ENCODE measurements at places on chromosomes 12 and 14. TPM values are rescaled to one million over a fixed set of nuclear protein-coding genes. Genes with fewer than 3 reads are reported as not detected.

DNA sequence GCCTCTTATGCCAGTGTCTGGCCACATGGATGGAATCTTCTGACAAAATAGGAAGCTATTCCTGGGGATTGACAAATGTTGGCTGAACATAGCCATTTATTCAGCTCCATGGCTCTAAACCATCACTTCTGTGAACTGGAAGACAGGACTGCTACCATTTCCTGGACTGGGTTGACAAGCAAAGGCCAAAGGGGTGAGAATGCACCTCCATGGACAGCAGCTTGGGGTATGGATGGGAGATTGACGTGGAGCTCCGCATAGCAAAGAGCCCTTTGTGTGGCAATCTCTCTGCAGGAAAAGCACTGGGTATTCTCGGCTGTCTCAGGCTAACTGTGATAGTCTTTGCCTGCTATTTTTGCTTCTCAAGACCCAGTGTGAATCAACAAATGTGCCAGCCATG lies 223.0 kb upstream of the EGLN3 start:
- DNase-seq: no peak

DNA sequence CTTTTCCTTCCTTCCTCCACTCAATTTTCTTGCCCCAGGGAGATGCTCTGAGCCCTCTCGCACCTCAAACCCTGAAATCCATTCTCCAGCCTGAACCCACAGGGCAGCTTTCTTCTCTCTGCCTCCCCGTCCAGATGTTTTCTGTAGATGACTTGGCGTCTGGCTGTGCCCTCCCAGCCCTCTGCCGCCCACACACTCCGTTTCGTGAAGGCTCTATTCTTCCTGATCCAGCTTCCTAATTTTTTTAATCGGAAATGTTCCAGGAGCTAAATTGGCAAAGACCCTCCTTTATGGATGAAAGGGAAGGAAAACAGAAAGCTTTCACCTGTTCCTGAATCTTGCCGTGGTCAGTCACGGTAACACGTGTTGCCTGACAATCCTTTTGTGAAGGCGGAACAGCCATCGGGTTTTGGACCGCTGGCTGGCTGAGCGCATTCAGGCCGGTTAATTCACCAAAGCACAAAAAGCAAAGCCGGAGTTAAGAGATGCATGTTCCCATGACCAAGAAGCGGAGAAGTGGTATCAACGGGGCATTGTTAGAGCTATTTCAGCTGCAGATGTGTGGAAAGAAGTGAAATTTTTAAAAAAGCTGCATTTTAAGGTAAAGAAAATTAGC lies 70.2 kb upstream of the FBRSL1 start:
- no peak for DNase-seq

- DNase-seq: no peak
These were observed 87.2 kb downstream of the PAPLN start for GRCh38 chr14:73324533-73324932.

- peak; percentile 17 for DNase-seq
These were observed 90.6 kb downstream of the PAPOLA start for GRCh38 chr14:96592591-96593386.

DNA sequence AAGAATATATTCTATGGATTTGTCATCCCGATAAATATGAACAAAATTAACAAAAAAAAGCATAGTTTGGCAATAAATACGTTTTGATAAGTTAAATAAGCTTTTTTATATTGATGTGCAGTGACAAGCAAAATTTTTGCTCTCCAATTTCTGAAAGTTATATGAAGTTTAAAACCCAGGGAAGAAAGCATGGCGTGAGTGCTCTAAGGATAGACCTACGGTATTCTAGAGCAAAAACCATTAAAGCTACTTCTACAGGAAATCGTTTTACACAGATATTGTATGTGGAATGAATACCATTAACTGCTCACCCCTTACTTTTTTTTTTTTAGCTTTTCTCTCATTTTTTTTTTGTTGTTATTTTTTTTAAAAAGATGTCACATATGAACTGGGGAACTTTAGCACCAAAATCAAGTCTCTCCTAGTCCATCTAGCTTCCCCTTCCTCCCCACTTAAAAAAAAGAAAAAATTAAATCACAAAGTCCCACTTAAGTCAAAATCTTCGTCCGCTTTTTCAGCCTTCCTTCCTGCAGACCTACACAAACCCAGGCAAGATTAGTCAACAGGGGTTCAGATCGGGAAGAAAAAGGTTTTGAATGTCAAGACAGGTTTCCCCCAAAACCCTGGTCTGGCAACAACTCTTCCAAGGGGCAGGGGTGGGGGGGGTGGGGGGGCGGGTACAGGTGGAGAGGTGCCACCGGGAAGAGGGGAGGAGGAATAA lies 4.4 kb downstream of the ZFP36L1 start:
- DNase-seq: no peak

DNA sequence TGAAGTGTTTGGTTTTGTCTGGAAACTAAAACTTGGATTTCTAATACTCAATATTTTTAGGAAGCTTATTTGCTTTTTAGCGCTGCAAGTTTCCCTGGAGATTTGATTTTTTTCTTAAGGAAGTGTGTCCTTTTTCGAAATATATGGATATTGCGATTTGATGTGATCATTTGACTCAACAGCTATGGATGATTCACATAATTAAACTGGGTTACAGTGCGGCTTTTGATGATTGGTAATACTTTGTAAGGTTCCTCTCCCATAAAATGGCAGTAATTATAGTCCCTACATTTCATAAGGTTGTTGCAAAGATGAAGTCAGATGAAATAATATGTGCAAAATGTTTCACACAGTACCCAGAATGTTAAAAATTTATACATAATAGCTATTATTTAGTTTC lies 13.1 kb downstream of the LDHB start:
- DNase-seq: no peak

- peak; percentile 60 for DNase-seq
These were observed 192.2 kb upstream of the ARHGAP5 start for GRCh38 chr14:31884776-31885379.

- DNase-seq: peak; percentile 15
These were observed 20.9 kb upstream of the SCFD1 start for GRCh38 chr14:30600922-30601918.

GRCh38 chr14:92563765-92564285 lies 50.2 kb downstream of the RIN3 start:
- DNase-seq: no peak

DNA sequence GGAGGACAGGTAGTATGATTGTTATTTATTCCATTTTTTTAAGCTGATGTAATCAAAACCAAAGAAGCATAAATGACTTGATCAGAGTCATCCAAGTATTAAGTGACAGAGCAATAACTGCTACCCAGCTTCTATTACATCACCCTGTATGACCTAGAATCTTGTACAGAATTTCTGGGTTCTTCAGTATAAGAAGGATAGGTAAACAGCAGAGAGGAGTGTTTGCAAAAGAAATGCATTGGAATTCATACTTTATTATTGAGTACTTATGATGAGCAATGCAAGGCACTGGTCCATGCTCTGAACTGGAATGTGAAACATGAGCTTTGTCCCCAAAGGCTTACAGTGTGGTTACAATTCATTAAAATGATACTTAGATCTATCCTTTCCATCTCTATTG lies 916.8 kb downstream of the DIO2 start:
- DNase-seq: peak; percentile 55

DNA sequence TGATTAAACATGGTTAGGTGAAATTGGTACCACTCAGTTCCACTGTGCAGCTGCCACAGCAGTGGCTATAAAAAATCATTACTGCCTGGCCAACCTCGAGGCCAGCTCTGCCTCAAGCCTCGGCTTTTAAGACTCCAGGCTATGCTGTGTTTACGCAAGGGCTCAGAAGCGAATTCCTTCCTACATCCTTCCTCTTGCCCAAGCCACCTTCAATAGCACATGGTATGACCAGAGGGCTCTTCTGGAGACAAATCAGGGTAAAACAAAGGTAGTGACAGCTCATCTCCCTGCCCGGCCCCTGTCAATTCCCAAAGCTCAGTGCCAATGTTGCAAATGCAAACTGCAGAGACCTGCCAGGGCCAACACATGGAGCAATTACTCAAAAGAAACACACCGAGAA lies 31.9 kb downstream of the NUAK1 start:
- peak; percentile 58 for DNase-seq

DNA sequence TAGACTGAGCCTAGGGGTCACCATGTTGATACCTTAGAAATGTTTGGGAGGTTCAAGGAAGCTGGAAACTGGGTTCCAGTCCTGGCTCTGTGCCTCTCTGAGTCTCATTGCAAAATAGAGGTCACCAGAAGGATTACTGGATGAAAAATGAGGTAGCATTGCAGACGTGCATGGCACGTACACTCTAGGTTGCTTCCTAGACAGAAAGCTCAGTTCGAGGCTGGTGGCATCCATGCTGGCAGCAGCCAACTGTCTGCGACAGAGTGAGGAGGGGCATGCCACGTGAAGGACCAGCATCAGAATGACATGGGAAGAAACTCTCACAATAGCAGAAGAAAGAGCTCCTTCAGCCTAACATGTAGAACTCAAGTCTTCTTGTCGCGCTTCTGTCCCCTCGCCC lies 4.6 kb upstream of the CYP46A1 start:
- DNase-seq: no peak

DNA sequence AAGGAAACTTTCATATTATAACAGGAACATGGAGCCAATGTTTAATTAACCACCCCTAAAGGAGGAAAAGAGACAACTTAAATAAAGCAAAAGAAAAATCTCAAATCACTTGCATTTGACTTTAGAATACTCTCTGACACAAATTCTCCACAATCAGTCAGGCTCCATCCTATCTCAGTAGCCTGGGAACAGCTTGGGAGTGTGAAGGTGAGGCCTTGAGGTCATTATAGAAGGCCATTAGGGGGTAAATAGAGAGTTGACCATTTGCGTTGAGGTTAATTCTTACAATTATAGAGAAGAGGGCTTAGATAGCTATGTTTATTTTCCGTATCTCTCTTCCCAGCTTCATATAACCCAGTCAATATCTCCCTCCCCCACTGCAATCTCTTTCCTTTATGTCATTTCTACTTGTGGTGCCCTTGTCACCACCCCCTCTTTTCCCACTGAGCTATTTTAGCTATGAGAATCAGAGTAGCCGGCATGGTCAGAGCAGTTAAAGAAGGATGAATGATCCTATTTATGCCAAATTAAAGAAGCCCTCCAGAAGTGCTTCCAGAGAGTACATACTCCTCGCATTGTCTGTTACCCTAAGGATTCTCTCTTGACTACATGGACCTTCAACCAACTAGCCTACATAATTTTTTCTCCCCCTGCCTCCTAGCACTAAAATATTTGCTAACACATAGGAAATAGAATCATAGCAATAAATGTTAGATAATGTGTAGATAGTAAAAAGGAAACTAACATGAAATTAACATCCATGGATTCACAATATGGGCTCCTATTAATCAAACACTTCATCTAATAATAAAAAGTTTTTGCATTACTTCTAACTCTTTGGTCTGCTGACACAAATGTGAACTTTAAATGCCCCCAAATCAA lies 135.2 kb upstream of the KRR1 start:
- peak; percentile 24 for DNase-seq

GRCh38 chr14:67133595-67134441 lies 55.4 kb upstream of the GARIN2 start:
- peak; percentile 14 for DNase-seq

- DNase-seq: no peak
These were observed 37.1 kb downstream of the SLC8B1 start for GRCh38 chr12:113297621-113298471.

DNA sequence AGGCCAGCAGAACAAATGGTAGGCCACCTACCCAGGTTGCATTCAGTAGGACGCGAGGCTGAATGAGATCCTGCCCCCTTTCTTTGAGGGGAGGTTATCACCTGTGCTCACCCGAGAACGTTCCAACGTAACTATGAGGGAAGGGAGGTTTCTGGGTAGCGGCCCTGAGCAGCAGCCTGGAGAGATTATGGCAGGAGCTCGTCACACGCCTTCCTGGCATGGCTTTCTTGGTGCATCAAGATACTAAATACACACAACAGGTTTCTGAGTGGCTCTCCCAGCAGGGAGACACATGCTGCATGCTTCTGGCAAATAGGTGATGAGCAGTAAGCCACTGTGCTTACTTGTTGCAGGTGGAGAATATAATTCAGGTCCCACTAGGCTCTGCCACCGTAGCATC lies 147.7 kb downstream of the CALM1 start:
- DNase-seq: no peak

DNA sequence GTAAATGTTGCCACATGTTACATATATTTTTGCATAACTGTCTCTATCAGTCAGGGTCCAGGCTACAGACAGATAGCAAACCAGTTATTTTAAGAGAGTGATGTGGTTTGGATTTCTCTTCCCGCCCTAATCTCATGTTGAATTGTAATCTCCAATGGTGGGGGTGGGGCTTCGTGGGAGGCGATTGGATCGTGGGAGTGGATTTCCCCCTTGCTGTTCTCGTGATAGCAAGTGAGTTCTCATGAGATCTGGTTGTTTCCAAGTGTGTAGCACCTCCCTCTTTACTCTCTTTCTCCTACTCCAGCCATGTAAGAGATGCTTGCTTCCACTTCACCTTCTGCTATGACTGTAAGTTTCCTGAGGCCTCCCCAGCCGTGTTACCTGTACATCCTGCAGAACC lies 704.2 kb upstream of the TBX3 start:
- DNase-seq: no peak

- no peak for DNase-seq
These were observed 336.3 kb downstream of the TMEM121 start for GRCh38 chr14:105862581-105863239.

- no peak for DNase-seq
These were observed 67.2 kb downstream of the CCDC88C start for GRCh38 chr14:91350483-91350812.

DNA sequence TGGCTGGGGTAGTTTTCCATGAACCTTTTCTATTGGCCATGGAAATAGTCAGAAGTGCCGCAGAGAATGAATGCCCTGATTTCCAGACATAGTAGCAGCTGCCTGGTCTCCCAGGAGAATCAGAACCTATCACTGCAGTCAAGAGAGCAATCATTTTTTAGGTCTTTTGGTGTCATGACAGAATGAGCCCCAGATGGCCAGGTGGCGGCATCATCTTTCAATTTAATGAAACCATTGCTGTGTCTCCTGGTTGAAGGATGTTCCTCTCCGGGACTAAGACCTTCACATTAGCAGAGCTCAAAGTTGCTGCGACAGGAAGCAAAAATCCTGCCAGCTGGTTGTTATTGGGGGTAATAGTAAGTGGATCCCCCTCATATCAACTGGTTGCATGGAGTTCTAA lies 18.8 kb downstream of the TNFAIP2 start:
- DNase-seq: no peak

GRCh38 chr12:102427543-102427941 lies 52.8 kb downstream of the IGF1 start:
- DNase-seq: no peak

Gene FAM186B
- total RNA-seq: 0.28 TPM

Gene ZC2HC1C
- 0.54 TPM for total RNA-seq

Gene CIT
- 21.0 TPM for total RNA-seq

Gene TMTC1
- total RNA-seq: 31.9 TPM

Gene NELL2
- 0.28 TPM for total RNA-seq

Gene TEX22
- under 0.01 TPM for total RNA-seq

Gene AMN
- total RNA-seq: under 0.01 TPM

Gene FAM90A1
- not detected for total RNA-seq

Gene CD9
- 48.8 TPM for total RNA-seq

Gene USP30
- total RNA-seq: 10.4 TPM

Gene TCL1B
- total RNA-seq: not detected

Gene OASL
- under 0.01 TPM for total RNA-seq

Gene PLEKHA5
- 12.2 TPM for total RNA-seq

Gene EXD2
- 13.3 TPM for total RNA-seq
